GM04504 (cell line): ENCODE measurements at places on chromosomes 6 and 20.

DNA sequence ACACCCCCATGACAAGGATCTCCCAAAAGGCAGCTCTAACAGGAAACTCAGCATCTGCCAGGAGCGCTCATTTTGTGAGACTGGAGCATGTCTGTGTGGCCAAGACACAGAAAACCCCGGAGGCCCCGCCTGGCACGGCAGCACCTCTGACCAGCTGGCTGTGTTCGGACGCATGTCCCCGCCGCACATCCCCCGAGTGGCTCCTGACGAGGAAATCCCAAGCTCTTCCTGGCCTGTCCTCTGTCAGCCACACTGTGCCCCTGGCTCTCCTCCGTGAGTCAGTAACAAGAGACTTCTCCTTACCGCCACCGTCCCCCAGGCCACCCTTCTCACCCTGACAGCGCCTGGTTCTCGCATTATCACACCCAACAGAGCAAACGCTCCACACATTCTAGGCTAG is 14.4 kb downstream of the SLC2A4RG start:
- DNase-seq: no peak

DNA sequence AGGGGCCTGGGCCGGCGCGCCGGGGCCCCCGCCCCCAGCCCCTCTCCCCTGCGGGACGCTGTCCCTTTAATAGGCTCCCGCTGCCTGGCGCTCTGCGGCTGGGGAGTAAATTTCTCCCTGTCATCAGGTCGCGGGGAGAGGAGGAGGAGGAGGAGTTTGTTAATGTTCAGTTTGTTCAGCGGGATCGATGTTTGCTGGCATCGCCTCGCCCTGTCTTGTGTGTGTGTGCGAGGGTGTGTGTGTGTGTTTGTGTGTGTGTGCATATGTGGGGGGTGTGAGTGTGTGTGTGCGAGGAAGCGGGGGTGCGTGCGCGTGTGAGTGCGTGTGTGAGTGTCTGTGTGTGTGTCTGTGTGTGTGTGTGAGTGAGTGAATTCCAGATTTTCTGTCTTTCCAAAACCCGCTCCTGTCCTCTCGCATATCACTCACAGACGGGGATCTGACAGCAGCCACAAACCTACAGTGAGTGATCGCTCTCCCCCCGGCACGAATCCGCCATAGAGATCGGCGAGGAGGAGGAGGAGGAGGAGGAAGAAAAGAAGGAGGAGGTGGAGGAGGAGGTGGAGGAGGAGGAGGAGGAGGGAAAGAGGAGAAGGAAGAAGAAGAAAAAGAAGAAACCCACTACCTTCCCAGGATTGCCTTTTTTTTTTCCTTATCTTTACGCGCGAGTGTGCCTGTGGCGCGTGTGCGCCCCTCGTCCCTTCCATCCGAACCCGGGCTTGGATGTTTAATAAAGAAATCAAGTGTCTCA is at the start of gene TSHZ2:
TSHZ2 (plus strand) TSS at position 169 of the 748 bp plus-strand sequence. CDS start 936 bp downstream, outside the sequence.
- no peak for DNase-seq

DNA sequence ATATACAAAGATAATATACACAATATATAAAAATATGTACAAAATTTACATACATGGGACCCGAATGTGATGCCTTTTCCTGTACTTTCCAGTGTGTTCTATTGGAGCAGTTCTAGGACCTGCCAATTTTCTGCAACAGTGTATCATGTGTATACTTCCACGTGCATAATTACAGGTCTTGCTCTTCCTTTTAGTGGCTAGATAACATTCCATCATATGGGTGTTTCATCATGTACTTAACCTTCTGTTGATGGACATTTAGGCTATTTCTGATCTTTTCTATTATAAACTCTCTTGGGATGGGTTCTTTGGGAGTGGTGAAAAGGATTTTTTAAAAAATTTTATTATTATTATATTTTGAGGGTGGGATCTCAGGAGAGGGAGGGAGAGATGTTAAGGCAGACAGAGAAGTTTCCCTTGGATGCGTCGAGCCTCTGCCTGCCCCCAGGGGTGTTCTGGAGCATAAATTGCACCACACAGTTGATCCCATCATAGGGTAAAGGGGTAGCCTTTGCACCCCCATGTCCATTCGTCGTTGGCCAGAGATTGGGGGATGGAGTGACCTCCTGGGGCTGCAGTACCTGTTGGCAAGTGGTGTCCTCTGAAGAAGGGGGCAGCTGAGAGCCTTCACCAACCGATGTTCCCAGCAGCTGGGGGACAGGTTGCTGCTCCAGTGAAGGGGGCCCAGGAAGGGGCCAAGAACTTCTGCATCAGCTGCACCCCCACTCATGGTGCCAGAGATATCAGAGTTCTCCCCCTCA is 110.3 kb downstream of the TOX2 start:
- no peak for DNase-seq

GRCh38 chr6:129901910-129902309 is 40.8 kb upstream of the TMEM244 start:
- no peak for DNase-seq

- no peak for DNase-seq
Measured at GRCh38 chr6:75381877-75382633, 97.5 kb upstream of the TMEM30A start.

GRCh38 chr20:58137236-58137635 is 91.2 kb downstream of the ANKRD60 start:
- DNase-seq: no peak

GRCh38 chr6:16158943-16159557 is 30.2 kb downstream of the MYLIP start:
- DNase-seq: no peak

DNA sequence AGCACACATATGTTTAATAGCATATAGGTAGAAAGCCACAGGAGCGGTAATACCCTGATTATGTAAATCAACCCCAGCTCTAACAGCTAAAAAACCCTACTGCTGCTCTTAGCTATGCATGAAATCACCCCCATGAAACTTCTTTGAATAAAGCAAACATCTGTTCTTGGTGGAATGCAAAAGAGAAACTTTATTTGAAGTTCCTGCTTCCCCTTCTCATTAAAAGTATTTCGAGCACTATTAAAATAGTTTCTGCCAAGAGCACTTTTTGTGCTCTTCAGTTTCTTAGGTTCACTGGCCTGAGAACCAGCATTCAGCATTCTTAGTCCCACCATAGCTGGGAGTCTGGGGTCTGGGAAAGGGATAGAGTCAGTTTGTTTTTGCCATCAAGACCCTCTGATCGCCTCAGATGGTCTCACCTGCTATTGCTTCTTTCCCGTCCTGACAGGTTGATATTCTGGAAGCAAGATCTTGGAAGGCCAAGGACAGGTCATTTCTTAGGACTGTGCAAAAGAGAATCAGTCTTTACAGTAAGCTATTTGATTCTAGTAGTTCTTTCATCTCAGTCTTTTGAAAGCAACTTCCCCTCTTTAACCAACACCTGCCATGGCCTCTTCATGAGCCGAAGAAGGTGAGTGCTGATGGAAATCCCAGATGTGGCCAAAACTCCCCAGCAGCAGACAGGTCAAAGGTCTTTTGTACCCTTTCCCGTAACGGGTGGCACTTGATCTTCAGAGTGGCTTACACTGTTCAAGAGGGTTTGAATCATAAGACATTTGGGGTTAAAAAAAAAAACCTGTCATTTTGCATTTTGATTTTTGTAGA is 76.5 kb upstream of the TMEM170B start:
- no peak for DNase-seq

GRCh38 chr6:167013067-167013466 is 13.9 kb downstream of the CEP43 start:
- DNase-seq: no peak

GRCh38 chr6:111080698-111081097 is 6.6 kb upstream of the SLC16A10 start:
- no peak for DNase-seq
